ENCODE measurements at places on chromosomes 5 and 9. TPM values are rescaled to one million over a fixed set of nuclear protein-coding genes. Genes with fewer than 3 reads are reported as not detected.

GRCh38 chr9:96084331-96084734 lies 208.8 kb downstream of the ERCC6L2 start:
- no peak for DNase-seq

The LURAP1L gene
- total RNA-seq: 15.3 TPM

DNA sequence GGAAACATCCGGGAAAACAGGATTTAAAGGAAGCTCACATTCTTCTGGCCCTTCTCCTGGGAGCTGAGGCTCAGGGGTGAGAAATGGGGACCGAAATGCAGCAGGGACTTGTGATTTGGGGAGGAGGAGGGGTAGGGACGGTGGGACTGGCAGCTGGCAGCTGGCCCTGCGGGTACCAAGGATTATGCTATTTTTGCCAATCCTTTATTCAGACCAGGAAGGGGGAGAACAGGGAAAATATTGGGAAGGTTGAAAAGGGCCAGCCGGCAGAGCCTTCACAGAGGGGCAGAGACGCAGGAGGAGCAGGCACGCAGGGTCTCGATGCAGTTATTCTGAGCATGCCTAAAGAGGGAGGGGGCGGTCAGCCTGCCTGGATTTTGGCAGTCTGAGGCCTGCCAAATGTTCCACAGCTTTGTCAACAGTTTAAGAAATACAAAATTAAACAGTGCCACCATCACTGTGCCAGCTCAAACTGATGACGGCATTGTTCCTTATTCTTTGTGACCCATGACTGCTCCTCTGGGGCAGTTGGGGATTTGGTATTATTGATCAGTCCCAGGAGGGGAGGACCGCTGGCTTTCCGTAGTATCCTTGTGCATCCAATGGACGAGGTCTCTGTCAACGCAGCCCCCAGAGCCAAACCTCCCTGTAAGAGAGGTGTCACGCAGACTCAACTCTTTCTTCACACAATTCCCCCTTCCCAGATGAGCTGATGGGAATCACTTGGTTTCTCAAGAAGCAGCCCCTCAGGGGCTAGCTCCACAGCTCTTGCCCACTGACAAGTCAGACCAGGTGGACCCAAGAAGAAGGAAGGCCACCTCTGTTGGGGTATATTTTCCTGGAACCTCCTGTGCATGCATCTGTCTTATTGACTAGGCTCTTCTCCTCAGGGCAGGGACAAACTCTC lies 553.3 kb downstream of the BNC2 start:
- DNase-seq: no peak

The TAF11L10 gene
- not detected for total RNA-seq

GRCh38 chr5:16812911-16813310 lies 123.2 kb downstream of the MYO10 start:
- no peak for DNase-seq

DNA sequence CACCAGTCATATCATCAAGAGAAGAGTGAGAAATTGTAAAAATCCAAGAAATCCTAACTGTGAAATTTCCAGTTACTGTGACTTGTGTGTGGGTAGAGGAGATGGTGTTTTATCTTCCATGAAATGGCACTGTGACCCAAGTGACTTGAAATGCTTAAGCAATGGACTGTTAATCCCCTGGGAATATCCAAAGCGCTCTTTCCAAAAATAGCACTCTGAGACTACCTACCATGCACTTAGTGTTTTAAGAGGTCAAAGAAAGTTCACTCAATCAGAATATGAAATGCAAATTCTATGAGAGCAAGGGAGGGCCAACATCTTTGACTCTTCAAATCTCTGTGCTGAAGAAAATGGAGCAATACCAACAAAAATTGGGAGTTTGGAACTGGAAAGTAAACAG lies 244.0 kb downstream of the GABRB2 start:
- no peak for DNase-seq

- DNase-seq: no peak
These were observed 5.8 kb downstream of the ANXA6 start for GRCh38 chr5:151151793-151152192.

- no peak for DNase-seq
These were observed at the start of gene CCNI2 for GRCh38 chr5:132746954-132747615. Gene CCNI2, plus strand, starts transcription at chr5:132747426. Its CDS starts 70 bp downstream, at chr5:132747496.

GRCh38 chr9:105475302-105475701 lies 27.5 kb downstream of the FSD1L start:
- DNase-seq: no peak

- no peak for DNase-seq
These were observed 29.2 kb downstream of the CDKN2A start for GRCh38 chr9:21964925-21965385.

GRCh38 chr5:157828944-157829639 lies 29.9 kb downstream of the CLINT1 start:
- DNase-seq: no peak

GRCh38 chr9:93479726-93480125 lies 26.3 kb upstream of the FAM120AOS start:
- no peak for DNase-seq

GRCh38 chr5:16140417-16140816 lies 39.2 kb downstream of the MARCHF11 start:
- DNase-seq: no peak

The C1QTNF2 gene
- not detected for total RNA-seq

- no peak for DNase-seq
These were observed 551.2 kb upstream of the KLF4 start for GRCh38 chr9:108040783-108041182.

GRCh38 chr5:174188295-174188694 lies 142.8 kb downstream of the NSG2 start:
- DNase-seq: no peak

- DNase-seq: no peak
These were observed 14.5 kb downstream of the ZSWIM6 start for GRCh38 chr5:61346511-61346910.
